Suppressor macrophage (primary cell): ENCODE measurements at places on chromosomes 5 and 9.

DNA sequence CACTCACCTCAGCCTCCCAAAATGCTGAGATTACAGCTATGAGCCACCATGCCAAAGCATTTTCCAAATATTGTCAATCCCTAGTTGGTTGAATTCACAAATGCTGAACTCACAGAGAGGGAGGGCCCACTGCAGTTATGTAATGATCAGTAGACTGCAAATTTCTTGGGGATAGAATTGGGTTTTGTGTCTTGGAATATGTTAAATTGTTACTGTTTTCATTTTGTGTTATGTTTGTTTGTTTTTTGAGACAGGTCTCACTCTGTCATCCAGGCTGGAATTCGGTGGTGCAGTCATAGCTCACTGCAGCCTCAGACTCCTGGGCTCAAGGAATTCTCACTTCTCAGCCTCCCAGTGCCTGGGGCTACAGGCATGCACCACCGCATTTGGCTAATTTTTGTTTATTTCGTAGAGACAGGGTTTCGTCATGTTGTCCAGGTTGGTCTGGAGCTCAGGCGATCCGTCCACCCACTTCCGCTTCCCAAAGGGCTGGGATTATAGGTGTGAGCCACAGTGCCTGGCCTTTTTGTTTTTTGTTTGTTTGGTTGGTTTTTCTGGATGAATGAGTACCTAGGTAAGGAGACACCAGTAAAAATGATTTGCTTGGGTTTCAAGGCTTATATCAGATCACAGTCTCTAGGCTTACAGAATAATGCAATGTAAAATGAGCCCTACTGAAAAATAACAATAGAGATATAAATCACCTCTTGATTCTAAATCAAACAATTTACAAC, 31.5 kb upstream of the LMNB1 start:
- no peak for DNase-seq

DNA sequence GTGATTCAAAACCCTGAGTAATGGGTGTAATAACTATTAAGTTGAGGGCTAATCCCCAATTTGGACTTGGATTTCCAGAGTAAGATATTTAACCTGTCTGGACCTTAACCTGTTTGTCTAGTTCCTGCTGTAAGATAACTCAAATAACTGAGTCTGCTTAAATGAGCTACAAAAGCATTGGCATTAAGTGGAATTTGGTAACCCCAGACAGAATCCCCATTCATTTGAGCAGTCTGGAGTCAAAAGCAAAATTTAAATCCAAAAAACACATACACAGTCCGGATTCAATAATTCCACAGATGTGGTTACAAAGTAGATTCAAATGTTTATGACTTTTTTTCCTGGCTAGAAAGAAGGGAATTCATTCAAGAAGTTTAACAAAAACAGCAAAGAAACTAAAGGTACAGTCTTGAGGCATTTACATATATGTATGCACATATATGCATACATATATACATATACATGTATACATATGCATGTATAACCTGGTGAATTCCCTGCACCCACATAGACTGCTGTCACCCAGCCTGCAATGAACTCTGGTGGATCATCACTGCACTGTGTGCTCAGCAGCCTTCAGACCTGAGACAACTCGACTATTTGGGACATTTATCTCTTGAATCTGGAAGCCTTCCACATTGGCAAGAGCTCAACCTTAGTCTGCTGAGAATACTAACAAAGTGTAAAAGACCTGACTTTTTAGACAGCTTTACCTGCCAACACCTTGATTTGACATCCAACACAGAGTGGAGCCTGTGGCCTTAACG, 205.4 kb downstream of the LURAP1L start:
- no peak for DNase-seq

DNA sequence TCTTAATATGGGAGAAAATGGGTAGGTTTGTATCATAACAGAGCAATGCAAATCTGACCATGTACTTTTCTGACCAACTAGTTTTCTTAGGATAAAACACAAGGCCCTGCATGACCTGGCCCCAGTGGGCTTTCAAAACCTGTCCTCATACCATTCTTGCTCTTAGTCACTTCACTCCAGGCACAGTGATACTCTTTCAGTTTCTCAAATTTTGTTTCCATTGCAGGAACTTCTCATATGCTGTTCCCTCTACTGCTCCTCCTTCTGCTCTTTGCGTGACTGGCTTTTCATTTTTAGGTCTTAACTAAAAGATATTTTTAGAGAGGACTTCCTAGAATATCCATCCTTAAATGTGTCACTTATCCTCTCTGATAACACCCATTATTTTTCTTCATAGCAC, 112.4 kb downstream of the INIP start:
- no peak for DNase-seq

GRCh38 chr9:7454624-7455023, 345.0 kb downstream of the DMAC1 start:
- DNase-seq: no peak

DNA sequence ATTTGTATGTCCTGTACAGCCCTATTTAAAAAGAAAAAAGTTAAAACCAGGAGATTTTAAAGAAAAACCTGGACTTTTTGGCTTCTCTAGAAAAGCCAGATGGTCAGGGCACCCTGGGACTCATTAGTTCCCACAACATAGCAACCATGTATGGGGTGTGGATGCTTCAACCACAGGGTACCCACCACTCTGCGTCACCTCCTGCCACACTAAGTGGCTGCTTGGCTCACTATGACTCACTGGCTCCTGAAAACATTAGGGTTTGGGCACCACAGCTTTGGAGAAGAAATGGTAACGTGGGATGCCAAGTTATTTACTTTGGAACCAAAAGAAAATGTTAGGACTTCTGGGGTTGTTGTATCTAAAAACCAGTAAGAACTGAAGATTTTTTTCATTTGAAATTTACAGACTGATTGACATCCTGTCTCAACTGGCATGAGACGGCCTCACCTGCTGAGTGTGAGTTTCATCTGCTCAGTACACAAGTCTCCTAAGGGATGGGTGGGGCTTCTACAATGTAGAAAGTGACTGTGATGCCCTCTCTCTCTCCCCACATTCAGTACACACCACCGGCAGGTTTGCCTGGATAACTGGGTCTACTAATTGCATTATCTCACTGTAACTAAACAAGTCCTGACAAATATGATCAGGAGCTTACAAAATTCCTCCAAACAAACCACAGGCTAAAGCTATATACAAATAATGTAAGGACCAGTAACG, 103.9 kb downstream of the ESM1 start:
- no peak for DNase-seq

DNA sequence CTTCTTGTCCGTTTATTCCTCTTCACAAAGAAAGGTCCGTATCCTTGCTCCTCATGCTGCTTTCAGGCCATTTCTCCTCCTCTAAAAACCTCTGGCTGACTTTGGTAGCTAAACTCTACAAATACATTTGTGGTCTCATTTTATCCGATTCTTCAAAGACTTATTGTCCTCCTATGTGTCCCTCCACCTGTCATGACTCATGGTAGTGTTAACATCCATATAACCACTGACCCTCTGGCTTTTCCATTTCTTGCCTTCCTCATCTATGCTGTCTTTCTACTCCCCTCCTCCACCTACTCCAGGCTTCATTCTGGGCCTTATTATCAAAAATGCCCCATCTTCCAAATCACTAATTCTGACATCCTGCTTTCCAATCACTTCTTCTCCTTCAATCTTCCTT, 4.1 kb upstream of the SEMA6A start:
- DNase-seq: no peak
